ENCODE measurements at places on chromosomes 1 and 21. TPM values are rescaled to one million over a fixed set of nuclear protein-coding genes. Genes with fewer than 3 reads are reported as not detected.

CRYBG2 gene
- total RNA-seq = 0.92 TPM

COPA gene
- 64.8 TPM for total RNA-seq

LMX1A gene
- not detected for total RNA-seq

CSMD2 gene
- total RNA-seq = not detected

SLC19A2 gene
- total RNA-seq = 12.5 TPM

TXNDC12 gene
- 18.7 TPM for total RNA-seq

TSSK3 gene
- not detected for total RNA-seq
